ENCODE measurements at places on chromosomes 2 and 18.

DNA sequence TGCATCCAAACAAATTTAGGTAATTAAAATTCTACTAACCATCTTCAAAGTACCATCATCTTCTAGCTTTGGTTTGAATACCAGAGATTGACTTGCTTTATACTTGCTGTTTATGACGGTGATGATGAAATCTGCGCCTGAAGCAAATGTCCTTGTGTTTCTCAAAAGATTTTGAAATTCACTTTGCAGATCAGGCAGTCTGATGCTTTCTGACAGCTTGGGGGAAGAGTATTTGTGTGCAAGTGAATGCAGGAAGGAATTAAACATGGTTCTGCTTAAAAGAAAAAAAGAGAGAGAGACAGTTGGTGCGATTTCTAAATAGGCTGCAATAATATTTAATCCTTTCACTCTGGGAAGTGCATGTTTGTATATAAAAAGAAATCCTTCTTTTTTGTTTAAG, 29.6 kb downstream of the CSRNP3 start:
- no peak for DNase-seq

DNA sequence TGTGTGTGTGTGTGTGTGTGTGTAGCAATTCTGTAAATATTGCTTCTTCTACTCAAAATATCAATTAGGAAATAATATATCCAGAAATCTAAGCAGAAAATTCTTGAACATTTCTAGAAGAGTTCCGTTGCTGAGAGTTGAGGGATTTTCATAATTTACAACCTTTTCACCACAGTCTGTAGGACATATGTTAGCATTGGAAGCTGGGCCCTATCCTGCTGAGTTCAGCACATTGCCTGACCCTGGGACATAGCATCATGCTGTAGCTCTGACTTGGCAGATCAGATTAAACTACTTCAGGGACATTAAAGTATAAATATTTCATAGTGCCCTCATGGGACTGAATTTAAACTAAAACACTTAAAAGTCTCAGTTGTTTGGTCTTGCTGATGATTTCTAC, 129.2 kb upstream of the KCNH7 start:
- no peak for DNase-seq

GRCh38 chr2:79860228-79861058, 347.6 kb downstream of the CTNNA2 start:
- DNase-seq: no peak

GRCh38 chr18:4333043-4333442, 122.1 kb downstream of the DLGAP1 start:
- no peak for DNase-seq

- DNase-seq: no peak
Observed at GRCh38 chr2:221025398-221025797, 546.7 kb downstream of the EPHA4 start.

DNA sequence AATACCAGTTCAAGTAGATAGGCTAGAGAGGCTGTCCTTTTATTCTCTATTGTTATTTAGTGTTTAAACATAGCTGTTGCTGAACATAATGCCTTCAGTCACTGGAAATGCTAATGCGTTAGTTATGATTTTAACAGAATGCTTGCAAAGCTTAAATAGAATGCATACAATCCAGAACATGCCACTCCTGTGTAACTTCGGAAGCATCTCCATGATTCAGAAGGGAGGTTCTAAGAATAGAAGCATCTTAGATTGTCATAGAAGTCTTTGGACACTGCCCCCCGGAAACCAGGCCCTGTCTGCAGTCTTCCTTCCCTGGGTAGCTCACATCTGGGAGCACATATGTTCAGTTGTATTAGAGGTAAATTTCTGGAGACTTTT, 73.2 kb downstream of the ZNF532 start:
- DNase-seq: no peak

DNA sequence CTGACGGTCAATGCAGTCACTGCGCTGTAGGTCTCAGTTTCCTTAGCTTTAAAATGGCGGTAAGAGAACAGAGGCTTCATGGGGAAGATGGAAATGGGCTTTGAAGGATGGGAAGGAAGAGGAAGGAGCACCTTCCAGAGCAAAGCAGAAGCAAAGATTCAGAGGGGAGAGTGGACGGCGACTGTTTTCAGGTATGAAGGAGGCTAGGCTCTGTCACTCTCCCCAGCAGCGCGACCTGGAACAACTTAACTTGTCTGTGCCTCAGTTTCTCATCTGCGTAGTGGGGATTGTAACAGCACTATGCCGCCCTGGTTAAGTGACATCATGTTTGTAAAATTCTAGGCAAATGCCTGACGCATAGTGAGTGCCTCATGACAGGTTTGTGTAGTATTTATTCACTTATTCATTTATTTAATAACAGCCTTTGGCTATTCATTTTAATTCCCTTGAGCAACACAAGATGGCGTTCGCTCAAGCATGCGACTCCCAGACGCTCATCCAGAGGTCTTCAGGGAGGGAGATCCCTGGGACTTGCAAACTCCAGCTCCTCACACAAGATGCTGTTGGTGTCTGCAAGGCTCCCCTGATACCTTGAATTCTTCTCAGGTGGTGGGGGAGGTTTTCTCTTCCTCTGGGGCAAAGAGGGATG, 336.3 kb downstream of the DYSF start:
- no peak for DNase-seq

DNA sequence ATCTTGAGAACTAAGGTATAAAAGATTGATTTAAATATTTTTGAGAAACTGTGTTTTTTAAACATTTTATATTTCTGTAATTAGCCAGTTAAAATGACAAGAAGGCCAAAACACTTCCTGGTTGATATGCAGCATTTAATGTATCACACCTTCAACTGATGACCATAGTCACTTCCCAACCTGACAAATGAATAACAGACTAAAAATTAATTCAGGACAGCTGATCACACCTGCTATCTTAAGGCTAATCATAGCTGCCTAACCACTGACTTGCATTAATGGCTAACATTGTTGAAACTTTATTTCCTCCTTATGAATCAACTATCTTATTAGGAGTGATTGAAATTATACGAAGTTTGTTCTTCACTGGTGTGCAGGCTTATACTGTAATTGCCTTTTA, 125.8 kb upstream of the MSTN start:
- no peak for DNase-seq

DNA sequence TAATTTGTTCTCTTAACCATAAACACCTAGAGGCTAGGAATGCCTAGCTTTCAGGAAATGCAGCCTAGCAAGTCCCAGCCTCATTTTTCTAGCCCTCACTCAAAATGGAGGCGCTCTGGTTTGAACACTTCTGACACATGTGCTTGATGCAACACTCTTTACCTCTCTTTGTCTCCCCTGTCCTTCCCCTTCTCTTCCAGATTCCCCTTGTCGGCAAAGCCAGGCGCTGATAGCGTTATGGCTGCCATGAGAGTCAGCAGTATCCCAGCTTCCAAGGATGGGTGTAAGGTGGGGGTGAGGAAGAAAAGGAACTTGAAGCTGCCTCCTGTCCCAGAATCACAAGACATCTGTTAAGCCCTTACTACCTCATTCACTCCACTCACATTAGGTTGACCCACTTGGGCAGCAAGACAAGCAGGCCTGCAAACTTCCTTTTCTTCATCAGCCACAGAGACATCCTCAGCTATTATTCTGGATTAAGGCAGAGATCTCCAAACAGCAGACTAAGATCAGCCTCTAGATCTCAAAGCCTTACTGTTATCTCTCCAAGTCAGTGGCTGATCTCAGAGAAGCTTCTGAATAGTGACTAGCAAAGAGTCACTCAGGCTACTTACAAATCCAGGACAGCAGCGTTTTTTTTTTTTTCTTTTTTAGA, 1.9 kb upstream of the ST3GAL5 start:
- no peak for DNase-seq

GRCh38 chr2:9410108-9410507, 13.2 kb downstream of the ITGB1BP1 start:
- DNase-seq: no peak

GRCh38 chr2:153474407-153474806, 4.2 kb downstream of the RPRM start:
- no peak for DNase-seq

- no peak for DNase-seq
Observed at GRCh38 chr18:48940854-48941611, 9.7 kb downstream of the SMAD7 start.

- DNase-seq: no peak
Observed at GRCh38 chr2:204790076-204790475, 244.8 kb downstream of the PARD3B start.

- no peak for DNase-seq
Observed at GRCh38 chr2:23545811-23546210, 160.8 kb downstream of the KLHL29 start.

DNA sequence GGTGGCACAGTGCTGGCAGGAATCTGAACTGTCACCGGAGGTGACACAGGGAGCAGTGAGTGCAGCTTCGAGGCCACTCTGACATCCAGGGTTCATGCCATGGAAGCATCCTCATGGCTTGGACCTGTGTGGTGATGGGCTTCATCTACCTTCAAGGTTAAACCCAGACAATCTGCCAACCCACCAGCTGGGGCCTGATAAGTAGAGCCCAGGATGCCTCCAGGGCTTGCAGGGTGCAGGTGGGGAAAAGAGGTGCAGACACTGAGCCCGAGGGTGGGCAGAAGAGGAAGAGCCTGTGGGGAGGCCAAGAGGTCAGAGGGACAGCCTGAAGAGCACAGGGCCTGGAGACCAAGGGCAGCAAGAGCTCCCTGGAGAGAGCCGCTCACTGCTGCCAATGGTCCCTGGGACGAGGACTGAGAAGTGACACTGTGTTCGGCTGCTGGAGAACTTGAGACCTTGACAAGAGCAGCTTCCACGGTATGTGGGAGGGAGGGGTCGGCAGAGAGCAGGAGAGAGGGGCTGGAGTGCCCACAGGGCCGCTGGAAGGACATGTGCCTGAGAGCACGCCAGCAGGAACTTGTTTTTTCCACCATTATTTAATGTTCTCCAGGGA, 8.1 kb upstream of the HES6 start:
- DNase-seq: no peak

- no peak for DNase-seq
Observed at GRCh38 chr18:68330658-68331057, 384.2 kb downstream of the TMX3 start.

DNA sequence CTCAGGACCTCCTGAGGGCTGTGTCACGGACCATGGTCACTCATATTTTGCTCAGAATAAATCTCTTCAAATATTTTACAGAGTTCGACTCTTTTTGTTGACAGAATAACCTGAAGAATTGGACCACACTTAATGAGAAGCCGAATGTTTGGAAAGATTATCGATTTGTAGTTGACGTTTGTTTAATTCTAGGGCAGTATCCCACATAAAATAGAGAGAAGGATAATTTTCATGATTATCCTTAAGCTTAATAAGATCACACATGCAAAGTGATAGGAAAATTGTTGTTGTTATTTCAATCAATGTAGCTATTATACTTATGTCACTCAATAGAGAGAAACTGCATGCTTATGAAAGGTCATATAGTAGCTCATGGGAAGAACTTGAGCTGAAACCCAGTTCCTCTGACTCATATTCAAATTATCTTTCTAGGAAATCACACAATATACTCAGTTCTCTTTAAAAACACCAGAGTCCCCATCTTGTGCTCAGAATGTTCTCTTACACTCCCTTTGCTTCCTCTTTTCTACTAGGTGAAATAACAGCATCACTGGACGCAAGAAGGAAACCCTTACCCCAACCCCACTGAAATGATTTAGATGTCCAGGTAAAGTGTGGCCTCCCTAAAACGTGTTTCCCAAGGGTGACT, 982.1 kb downstream of the TSN start:
- no peak for DNase-seq

DNA sequence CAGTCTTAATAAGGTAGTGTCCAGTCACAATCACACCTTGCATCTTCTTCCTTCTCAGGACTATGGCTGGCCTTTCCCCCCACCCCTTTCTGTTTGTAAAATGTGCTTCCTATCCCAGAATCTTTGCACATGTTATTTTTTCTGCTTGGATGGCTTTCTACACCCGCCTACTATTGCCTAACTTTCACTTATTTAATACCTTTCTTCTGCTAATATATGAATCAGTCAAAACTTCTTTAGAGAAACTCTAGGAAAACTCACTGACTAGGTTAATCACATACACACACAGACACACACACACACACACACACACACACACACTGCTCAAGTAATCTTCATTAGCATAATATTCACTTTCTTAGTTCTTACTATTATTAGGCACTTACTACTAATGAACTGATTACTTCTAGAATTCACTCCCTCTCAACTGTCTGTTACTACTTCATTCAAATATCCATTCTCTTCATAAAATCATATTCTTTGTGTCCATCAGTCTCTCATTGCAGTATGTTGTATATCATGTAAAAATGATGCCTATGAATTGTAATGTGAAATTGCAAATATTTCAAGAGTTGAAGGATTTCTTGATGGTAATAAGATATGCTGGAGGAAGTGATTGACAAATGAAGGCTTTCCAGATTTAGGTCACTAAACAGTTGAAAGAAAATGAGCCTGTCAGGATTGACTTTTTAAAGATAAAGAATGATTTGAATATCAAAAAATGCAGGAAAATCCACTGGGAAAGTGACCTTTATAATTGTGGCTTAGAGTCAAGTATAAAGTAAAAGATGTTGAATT, 51.2 kb downstream of the CLIP4 start:
- no peak for DNase-seq

DNA sequence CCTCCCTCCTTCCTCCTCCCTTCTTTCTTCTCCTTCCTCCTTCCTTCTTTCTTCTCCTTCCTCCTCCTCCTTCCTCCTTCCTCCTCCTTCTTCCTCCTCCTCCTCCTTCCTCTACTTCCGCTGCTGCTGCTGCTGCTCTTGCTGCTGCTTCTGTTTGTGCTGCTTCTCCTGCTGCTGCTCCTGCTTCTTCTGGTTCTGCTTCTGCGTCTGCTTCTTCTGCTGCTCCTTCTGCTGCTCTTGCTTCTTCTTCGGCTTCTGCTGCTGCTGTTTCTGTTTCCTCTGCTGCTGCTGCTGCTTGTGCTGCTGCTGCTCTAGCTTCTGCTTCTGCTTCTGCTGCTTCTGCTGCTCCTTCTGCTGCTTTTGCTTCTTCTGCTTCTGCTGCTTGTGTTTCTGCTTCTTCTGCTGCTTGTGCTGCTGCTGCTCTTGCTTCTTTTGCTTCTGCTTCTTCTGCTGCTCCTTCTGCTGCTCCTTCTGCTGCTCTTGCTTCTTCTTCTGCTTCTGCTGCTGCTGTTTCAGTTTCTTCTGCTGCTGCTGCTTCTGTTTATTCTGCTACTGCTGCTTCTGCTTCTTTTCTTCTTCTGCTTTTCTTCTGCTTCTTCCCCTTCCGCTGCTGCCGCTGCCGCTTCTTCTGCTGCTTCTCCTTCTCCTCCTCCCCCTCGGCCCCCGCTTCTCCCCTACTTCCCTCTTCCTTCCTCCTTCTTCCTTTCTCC, 8.6 kb downstream of the SNRNP27 start:
- DNase-seq: no peak

- no peak for DNase-seq
Observed at GRCh38 chr18:37565101-37565976, at the start of gene CELF4. Gene CELF4 (minus strand): TSS chr18:37565798.

- no peak for DNase-seq
Observed at GRCh38 chr18:48956356-48956755, 5.6 kb upstream of the SMAD7 start.

- DNase-seq: no peak
Observed at GRCh38 chr2:65779021-65779420, 346.6 kb upstream of the SPRED2 start.

Data from H9 (cell line).